ENCODE measurements at places on chromosomes 2 and 18.

- no peak for DNase-seq
Measured at GRCh38 chr2:71380665-71381064, 49.1 kb downstream of the ZNF638 start.

DNA sequence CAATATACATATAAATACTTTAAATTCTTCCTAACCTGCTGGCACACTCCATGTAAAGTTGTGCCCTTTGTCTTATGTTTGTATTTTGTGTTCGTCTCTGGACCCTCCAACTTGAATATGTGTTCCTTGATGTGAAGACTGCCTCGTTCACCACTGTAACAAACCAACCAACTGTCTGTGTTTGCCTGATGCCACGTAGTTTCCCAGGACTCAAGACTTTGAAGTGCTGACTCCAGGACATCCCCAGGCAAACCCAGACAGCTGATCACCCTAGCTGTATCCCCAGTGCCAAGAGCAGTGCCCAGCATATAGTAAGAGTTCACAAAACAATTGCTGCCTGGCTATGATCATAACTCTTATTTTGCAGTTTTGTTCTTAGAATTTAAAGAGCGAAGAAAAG lies 15.5 kb upstream of the CD226 start:
- no peak for DNase-seq

DNA sequence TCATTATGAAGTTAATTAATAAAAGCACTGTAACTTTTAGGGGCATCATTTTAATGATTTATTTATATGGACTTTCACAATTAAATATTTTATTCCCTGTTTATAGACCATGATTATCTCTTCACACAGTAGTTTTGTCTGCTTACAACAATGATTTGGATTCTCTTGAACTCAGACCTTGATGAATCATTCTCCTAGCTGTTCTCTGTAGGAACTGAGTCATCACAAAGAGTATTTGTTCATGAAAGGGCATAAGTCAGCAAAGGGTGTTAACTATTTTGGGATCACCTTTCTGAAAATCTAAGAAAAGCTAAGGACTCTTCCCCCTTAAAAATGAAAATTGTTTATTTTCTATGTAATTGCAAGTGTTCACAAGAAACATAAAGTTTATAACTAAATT lies 461.1 kb upstream of the UBE2E3 start:
- DNase-seq, result no peak

GRCh38 chr18:59011289-59011688 lies 128.4 kb upstream of the SEC11C start:
- no peak for DNase-seq

DNA sequence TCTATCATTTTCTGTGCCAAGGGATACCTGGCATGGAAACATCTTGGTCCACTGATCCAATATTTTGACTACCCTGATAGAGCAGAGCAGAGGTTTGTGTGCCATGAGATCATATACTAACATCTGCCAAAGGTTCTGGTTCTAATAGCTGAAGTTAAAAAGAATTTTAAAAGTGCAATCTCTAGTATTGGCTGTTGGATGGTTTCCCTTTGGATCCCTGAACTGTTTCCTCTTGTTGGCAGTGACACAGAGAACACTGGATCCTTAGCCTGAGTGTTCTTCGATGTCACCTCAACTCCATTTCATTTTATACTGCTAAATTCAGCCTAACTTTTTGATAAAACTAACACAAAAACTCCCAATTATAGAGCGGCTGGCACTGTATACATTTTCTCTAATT lies 169.3 kb upstream of the FBXO11 start:
- no peak for DNase-seq

GRCh38 chr2:28684142-28684858 lies 67.3 kb upstream of the PPP1CB start:
- DNase-seq, result no peak

- no peak for DNase-seq
Measured at GRCh38 chr2:219225350-219225749, 4.1 kb downstream of the ATG9A start.

GRCh38 chr2:236167297-236168109 lies 683 bp downstream of the GBX2 start:
- DNase-seq, result no peak

GRCh38 chr2:205967391-205968075 lies 118.4 kb downstream of the INO80D start:
- no peak for DNase-seq

GRCh38 chr2:168338292-168338691 lies 90.9 kb upstream of the STK39 start:
- no peak for DNase-seq

DNA sequence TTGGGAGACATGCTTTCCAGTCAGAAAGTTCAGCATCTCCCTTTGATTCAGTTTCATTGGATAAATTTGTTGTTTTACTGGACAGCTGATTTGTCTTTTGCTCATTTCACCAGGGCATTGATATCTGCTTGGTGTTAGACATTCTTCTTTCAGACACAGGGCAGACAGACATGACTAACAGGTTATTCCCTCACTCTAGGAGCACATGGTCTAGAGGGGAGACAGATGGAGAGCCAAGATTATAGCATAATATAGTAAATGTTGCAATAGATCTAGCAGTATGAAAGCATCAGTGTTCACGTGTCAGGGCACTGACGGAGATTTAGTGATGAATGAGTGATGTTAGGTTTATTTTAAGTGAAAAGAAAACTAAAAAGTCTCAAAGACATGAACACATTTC lies 187.0 kb upstream of the CYRIA start:
- no peak for DNase-seq

GRCh38 chr2:130387071-130387400 lies 31.2 kb downstream of the PTPN18 start:
- DNase-seq, result no peak

GRCh38 chr18:44759925-44760342 lies 79.2 kb downstream of the SETBP1 start:
- no peak for DNase-seq

DNA sequence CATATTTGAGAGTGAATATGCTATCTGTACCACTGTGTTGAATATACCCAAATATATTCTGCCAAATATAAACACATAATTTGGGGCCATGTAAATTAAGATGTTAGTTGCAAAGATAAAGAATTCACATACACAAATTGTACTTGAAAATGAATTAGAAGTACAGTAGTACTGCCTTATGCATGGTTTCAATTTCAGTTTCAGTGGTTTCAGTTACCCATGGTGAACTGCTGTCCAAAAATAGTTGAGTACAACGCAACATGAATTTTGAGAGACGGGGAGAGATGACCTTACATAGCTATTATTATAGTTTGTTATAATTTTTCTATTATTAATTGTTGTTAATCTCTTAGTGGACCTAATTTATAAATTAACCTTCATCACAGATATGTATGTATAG lies 1313.0 kb upstream of the FAM98A start:
- DNase-seq, result no peak

GRCh38 chr2:1588978-1589621 lies 155.2 kb downstream of the PXDN start:
- DNase-seq, result no peak

DNA sequence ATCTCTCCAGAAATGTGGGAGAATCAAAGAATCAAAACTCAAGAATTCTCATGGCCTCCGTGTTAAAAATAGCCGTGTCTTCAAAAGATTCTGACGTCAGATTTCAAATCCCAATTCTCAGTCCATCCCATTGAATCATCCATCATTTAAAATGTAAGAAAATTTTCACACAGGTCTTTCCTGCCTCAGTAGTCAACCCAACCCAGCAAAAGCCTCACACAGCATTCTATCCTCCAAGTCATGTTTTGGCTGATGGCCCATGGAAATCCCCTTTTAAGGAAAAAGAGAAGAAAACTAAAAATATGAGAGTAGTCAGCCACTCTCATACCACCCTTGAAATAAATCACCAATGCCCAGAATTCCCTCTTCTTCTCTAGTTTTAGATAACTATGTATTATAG lies 211.8 kb downstream of the C1D start:
- DNase-seq, result no peak

DNA sequence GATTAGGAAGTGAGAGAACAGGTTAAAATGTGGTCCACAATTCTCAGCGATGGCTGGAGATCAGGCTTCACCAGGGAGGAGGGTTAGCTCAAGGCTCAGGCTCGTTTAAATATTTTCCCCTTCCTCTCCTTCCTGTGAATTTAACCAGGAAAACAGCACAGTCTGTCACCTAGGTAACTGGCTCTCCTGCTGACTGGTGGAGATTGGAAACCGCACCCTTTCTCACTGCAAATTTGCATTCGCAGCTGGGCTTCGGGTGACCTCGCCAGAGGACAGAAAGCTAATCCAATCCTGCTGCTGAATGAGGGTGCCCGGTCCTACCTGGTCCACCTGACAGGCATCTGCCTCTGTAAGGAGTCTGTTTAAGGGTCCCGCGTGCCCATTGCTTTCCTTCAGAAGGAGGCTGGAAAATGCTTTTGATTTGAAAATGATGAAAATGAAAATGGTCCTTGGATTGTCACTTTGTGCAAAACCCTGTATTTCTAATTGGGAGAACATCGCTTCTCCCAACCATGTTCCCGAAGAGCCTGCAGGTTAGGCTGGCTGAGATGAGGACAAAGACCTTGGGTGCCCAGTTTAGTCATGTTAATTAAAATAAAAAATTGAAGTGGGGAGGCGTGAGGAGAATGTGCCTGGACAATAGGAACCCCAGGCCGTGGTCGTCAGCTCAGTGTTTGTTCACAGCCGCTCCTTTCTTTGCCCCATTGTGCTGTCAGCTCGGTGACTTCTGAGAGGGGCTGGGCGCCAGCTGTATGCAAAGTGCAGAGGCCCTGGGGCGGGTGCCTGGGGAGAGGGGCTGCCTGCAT lies 43.4 kb upstream of the MTCL1 start:
- DNase-seq, result no peak
